Hypothalamus (tissue), 51 donors: ENCODE measurements at places on chromosomes 1 and 21.

- no peak for DNase-seq
Observed at GRCh38 chr1:64748222-64748621, 3.3 kb downstream of the RAVER2 start.

- no peak for DNase-seq
Observed at GRCh38 chr21:42840411-42841155, 38.8 kb downstream of the WDR4 start.

DNA sequence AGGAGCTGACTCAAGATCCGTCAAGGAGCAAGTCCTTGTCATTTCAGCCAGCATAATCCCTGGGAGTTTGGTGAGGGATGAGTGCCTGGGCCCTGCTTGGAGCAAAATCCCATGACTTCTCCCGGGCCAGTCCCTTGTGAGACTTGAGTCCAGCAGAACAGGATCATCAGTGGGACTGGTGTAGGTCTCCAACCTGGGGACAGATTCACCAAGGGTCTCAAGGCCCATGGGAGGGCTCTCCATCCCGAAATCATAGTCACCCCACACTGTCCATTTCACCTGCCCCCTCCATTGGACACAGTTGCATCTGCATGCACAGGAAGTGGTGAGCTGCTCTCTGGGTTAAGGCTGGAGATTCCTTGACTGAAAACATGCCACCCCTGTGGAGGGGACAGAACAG, 178.2 kb downstream of the FOXD2 start:
- DNase-seq: no peak

DNA sequence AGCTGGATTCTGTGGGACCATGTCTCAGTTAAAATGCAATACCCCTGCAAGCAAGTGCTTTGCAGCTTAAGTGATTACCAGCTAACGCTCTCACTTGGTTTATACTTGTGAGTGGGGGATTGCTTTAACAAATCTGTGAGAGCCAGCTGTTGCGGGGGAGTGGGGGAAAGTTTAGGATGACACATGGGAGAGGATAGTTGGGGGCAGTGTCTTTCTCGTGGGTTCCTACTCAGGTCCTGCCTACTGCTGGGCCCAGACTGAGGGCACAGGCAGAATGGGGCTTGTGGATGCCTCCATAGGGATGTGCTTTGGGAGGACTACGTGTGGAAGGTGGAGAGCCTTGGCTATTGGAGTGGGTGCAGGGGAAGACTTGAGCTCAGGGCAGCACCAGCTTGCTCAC, 60.1 kb downstream of the ELK4 start:
- DNase-seq: no peak

GRCh38 chr1:219660666-219661463, 48.0 kb upstream of the ZC3H11B start:
- DNase-seq: peak; percentile 68

DNA sequence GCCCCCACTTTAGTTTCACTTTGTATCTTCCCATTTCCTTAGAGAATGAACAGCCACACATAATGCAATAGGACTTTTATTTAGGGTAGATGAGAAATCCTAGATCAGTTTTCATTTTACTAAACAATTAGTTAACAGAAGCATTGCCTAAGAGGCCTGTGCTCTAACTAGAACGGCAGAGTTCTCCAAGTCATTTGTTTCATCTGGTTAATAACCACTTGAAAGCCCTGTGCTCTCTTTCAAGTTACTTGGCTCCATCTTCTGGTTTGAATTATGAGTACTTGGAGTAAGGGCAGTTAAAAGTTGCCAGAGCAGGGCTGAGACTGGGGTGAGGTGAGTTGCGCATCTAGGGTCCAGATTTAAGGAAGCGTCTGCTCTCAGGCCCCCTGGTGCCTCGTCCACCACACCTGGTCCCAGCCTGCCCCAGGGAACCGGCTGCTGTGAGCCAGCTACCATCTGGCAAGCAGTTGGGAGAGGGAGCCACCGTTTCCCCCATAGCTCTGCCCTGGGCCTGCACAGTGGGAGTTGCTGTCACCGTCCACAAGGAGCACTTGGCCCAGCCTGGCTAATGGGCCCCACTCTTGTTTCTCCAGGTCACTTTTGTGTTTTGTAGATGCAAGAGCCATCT, 18.1 kb upstream of the SLC44A3 start:
- peak; percentile 11 for DNase-seq

- DNase-seq: no peak
Observed at GRCh38 chr1:180232521-180233043, 2.5 kb downstream of the LHX4 start.

GRCh38 chr1:37133276-37134145, 99.2 kb upstream of the GRIK3 start:
- no peak for DNase-seq

DNA sequence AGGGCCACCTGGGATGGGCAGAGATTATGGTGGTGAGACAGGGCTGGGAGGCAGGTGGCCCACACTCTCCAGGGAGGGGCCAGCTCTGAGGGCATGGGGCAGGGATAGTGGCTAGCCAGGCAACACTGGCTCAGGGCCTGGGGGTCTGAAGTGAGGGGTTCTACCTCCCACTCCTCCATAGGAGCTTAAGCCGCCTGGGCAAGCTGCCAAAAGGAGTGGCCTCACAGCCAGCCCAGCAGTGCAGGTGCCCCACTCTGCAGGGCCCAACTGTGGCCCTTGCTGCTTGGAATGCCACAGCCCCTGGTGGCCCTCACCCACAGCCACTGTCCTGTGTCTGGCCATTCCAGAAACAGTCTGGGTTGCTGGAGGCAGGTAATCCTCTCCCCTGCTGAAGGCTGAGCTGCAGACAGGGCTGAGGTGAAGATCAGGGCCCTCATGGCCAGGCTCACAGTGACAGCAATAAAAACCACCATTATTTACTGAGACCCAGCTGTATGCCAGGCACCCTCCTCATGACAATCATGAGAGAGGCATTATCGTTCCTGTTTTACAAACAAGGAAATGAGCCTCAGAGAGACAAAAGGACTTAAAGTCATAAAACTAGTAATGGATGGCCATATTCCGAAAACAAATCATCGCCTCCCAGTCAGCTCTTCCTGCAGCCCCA, 31.0 kb downstream of the KIF21B start:
- DNase-seq: no peak

- no peak for DNase-seq
Observed at GRCh38 chr1:29698033-29698432, 461.7 kb downstream of the PTPRU start.

- DNase-seq: peak; percentile 45
Observed at GRCh38 chr1:31227891-31228568, 11.7 kb downstream of the NKAIN1 start.

- DNase-seq: no peak
Observed at GRCh38 chr1:52469108-52469507, 64.7 kb downstream of the PRPF38A start.

DNA sequence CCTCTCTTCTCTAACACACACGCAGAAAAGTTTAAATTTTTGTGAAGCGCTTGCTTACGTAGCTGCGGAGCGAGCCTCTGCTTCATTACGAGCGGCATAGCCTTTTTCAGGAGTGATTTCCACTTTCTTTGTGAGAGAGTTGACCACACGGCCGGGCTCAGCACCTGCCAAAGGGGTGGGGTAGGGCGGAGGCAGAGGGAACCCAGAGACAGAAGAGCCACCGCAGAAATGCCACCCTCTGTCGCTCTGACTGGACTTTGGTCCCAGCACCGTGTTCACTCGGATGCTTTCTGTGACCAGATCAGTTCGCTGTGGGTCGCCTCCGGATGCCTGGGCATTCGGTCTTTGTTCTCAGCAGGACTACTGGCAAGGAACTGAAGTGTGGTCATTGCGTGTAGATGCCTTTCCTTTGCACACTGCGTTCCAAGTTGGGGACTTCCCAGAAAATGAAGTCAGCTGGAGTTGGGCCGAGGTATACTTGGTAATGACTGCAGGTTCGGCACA, 883 bp downstream of the CHODL start:
- DNase-seq: no peak

GRCh38 chr1:172746091-172746949, 87.4 kb downstream of the FASLG start:
- no peak for DNase-seq

- DNase-seq: no peak
Observed at GRCh38 chr1:51264451-51264850, 28.4 kb downstream of the RNF11 start.

- DNase-seq: no peak
Observed at GRCh38 chr1:233883671-233884070, 20.8 kb upstream of the SLC35F3 start.

DNA sequence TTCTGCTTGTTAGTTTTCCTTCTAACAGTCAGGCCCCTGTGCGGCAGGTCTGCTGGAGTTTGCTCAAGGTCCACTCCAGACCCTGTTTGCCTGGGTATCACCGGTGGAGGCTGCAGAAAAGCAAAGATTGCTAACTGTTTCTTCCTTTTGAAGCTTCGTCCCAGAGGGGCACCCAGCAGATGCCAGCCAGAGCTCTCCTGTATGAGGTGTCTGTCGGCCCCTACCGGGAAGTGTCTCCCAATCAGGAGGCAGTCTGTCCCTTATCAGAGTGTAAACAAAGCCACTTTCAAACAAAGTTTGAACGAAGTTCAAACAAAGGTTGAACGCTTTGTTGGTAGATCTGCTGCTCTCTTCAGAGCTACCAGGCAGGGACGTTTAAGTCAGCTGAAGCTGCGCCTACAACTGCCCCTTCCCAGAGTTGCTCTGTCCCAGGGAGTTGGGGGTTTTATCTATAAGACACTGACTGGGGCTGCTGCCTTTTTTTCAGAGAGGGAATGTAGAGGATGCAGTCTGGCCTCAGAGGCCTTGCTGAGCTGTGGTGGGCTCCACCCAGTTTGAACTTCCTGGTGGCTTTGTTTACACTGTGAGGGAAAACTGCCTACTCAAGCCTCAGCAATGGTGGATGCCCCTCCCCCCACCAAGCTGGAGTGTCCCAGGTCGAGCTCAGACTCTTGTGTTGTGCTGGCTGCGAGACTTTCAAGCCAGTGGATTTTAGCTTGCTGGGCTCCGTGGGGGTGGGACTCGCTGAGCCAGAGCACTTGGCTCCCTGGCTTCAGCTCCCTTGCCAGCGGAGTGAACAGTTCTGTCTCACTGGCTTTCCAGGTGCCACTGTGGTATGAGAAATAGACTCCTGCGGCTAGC, 401.8 kb downstream of the SRGAP2C start:
- DNase-seq: no peak

DNA sequence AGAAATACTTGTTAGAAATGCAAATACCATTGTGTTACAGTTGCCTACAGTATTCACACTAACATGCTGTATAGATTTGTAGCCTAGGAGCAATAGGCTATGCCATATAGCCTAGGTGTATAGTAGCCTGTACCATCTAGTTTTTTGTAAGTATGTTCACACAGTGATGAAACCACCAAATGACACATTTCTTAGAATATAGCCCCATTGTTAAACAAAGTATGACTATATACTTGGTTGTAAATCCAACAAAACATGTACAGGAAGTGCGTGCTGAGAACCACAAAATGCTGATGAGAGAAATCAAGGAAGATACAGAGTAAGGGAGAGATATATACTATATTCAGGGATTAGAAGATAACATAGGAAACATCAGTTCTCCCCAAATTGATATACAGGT, 92.2 kb downstream of the POU2F1 start:
- DNase-seq: no peak

DNA sequence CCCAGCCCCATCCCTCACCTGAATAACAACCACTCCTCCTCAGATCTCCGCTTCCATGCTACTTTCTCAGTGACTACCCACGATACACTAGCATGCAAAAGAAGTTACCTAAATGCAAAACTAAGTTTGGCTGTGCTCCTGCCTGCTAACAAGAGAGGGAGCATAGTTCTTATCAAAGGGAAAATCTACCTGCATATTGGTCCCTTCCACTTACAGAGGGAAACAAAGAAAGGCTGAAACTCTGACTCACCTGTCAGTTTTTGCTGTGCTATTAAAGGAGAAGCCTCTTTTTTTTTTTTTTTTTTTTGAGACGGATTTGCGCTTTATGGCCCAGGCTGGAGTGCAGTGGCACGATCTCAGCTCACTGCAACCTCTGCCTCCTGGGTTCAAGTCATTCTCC, 43.8 kb upstream of the RAVER2 start:
- no peak for DNase-seq

DNA sequence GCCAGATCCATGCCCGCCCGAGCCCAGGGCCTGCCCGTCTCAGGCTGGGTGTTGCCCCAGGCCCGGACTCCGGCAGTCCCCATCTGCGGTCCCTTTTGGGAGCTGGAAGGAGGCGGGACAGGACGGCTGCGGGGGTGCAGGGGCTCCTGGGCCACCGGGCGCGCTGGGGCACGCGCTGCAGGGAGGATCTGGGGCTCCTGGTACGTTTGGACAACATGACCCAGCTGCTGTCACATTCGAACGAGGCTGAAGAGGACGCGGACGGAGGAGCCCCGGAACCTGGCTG, 6.6 kb upstream of the CALML6 start:
- DNase-seq: no peak

DNA sequence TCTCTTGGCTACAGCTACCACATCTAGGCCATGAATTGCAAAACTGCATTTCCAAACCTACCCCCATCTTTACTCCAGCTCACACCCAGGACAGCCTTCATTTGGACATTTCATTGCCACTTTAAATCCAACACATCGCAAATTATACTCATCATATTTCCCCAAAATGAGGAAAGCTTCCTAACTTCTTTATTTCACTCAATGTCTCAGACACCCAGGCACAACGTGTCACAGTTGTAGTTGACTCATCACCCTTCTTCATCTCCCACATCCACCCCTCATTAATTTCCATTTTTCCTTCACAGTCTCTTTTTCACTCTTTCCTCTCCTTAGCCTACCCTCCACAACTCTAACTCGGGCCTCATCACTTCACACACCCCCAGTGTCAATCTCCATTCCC, 6.7 kb downstream of the OTUD7B start:
- DNase-seq: no peak

DNA sequence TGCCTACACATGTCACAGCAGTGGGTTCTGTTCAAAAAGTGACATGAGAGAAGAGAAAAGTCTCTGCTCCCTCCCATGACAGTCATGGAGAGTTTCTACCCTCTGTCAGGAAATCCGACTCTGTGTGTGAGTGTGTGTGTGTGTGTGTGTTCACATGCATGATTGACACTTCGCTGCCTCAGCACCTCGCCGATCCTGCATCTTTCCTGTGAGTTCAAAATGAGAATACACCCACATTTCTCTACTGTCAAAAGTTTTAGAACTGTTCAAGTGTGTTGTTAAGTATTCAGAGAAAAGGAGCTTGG, 46.2 kb upstream of the COX20 start:
- DNase-seq: no peak

- DNase-seq: no peak
Observed at GRCh38 chr1:24427545-24427862, 11.9 kb downstream of the NIPAL3 start.

GRCh38 chr1:171179318-171180227, 5.5 kb upstream of the FMO2 start:
- no peak for DNase-seq

DNA sequence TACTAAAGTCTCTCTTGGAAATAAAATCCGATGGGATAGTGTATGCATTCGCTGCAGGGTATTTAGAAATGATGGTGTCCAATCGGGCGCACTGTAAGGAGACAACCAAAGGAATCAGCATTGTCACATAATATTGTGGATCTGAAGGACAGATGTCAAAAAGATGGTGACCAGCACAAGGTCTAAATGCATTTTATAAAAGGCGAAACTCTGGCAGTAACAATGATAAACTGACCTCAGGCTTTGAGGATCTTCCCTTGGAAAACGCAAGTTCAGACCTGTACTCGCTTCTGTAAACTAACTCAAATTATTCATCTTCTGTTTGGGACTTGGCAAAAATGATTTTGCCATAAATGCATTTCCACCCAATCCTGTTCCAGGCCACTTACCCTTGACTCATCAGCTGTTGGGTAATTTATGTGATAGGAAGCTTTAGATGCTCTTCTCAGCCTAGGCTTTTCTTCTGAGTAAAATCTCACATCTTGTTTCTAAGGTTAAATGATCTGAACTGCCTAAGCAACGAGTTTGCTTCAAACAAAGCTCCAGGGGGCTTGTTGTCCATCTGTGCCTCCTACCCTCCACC, 33.8 kb downstream of the STPG1 start:
- no peak for DNase-seq
